ENCODE measurements at places on chromosomes 3 and 15.

DNA sequence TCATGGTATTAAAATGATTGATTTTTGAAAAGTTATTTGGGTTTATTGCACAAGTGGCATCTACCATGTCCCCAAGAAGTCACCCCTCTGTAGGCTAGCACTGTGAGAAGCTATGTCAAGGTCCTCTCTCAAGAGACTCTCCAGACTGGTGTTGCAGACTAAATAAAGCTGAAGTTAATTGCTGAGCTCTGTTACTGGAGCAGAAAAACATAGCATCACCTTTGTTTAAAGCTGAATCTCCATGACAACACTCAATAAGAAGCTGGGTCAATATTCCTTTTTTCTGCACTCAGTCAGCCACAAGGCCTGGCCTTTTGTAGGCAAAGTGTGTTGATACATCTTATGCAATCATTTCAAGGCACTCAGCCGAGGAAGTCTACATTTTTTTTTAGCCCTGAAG is 806.6 kb upstream of the LMCD1 start:
- no peak for ATAC-seq

GRCh38 chr15:68500363-68501258 is 68.6 kb upstream of the ITGA11 start:
- no peak for ATAC-seq

GRCh38 chr3:60289341-60290121 is 961.7 kb downstream of the FHIT start:
- no peak for ATAC-seq

DNA sequence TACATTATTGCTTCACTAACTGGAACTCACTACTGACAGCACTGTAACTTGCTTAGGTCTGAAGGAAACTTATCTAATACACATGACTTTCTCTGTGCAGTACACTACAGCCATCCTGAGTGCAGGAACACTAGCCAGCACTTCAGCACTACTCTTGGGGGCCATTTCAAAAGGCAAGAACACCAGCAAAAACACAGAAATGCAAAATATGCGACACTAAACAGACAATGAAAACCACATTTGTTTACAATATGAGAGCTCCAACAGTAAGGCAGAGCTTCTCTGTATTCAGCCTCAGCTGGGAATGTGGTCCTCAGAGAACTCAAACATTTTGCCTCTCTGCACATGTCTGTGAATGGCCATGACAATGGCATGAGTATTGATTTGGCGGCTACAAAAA is 109.6 kb downstream of the ARRDC4 start:
- ATAC-seq, result no peak

DNA sequence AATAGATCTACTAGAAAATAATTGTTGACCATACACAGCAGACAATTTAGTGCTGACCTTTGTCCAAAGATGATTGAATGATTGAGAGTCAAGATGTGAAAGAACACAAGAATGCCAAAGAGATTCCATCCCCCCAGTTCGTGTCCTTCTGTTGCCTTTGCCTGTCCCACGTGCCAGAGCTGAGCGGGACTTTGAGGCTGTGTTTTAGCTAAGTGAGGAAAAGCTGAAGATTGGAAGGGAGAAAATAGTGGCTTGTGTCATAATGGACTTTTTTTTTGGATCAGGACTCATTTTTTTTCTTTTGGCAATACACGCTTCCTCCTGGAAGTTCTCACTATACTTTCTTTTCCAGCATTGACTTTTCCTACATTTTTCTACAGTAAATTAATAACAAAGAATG is 206.6 kb upstream of the MDFIC2 start:
- ATAC-seq, result no peak

Data from stimulated activated memory B cell treated with anti-CD40 and anti-IgM and Interleukin-4, amounts not matched to agents 10 μg/mL and 1 μg/mL and 100 μg/mL, for 72 hours (primary cell).